ENCODE measurements at places on chromosomes 12 and 14.

- DNase-seq = no peak
Observed at GRCh38 chr12:69084816-69085378, 151.9 kb upstream of the CPM start.

- DNase-seq = no peak
Observed at GRCh38 chr12:95553197-95553943, 2.1 kb upstream of the USP44 start.

DNA sequence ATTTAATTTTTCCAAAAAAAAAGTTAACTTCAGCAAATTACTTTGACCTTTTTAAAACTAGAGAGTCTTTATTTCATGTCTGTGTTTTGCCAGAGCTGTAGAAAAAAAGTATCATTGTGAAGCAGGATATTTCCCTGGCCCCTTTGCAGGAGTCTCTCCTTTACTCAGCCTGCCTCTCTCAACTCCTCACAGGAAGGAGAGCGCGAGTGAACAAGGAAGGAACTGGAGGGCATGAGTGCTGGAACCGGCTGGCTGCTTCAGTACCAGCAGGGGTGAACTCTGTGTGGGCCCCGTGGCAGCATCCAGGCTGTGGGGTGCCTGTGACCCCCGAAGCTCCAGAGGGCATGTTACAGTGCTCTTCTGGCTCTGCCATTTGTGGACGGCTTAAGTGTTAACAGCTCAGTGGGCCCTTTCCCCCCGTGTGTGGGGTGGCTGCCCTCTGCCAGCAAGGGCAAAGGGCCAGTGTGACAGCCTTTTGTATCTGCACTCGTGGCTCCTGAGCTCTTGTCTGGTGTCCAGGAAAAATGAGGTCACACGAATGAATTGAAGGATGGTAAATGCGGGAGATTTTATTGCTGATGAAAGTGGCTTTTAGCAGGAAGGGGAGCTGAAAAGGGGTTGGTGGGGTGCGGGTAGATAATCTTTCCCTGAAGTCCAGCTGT, 76.6 kb upstream of the KCNH3 start:
- no peak for DNase-seq

- DNase-seq = no peak
Observed at GRCh38 chr12:78916845-78917480, 52.4 kb downstream of the SYT1 start.

All from eye (tissue), 1 donor.